ENCODE measurements at places on chromosomes 2 and 18. TPM values are rescaled to one million over a fixed set of nuclear protein-coding genes. Genes with fewer than 3 reads are reported as not detected.
A peak's percentile ranks its signal among the peaks of the same experiment; 100 is the strongest.

The PCARE gene
- total RNA-seq = 0.08 TPM

The BMP10 gene
- total RNA-seq = not detected

The TDRD15 gene
- total RNA-seq = not detected

The FER1L5 gene
- total RNA-seq = not detected

The FECH gene
- total RNA-seq = 30.6 TPM

The SP9 gene
- not detected for total RNA-seq

The COPS8 gene
- total RNA-seq = 46.6 TPM

The UBR3 gene
- total RNA-seq = 17.0 TPM

The OBSL1 gene
- total RNA-seq = 0.48 TPM

The POTEI gene
- 0.11 TPM for total RNA-seq

DNA sequence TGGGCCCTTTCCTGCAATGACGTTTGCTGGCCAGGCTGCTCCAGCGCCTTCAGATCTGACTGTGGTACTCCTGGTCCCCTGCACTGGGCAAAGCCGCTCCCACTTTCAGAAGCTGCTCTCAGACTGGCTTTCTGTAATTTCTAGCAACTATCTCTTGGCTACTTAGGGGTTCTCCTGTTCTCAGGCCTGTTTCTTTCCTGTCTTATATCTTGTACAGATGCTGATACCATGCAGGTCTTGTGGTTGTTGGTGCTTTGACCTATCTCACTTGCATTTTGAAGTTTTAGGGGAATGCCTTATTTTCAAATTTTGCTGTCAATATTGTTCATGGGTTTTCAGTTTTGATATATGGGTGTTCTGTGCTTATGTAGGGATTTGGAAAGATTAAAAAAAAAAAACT, 145.8 kb downstream of the CLIP4 start:
- H3K27ac ChIP-seq = no peak overlapping the region
- peaks cover 8% of the 10 kb centered on the region for H3K4me1 ChIP-seq
- peaks cover 1% of the 10 kb centered on the region for H3K27me3 ChIP-seq
- no peak overlapping the region for H3K4me3 ChIP-seq
- H3K36me3 ChIP-seq = no peaks in the 10 kb centered on the region
- no peak for DNase-seq

DNA sequence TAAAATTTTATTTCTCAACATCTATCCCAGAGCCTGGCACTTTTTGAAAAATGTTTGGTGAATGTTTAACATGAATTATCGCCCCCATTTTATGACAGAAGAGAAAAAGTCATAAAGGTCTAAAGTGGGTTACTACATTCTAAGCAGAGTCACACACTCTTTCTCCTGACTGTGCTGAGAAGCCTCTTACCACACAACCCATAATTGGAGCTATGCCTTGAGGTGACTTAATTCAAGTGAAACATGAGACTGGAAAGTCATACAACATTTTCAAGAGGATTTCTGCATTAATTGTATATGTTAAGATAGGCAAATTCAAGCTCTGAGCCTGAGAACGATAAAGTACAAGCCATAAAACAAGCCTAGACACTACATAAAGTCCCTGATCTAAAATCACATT, 3.1 kb upstream of the DSEL start:
- no peaks in the 10 kb centered on the region for H3K4me1 ChIP-seq
- no peak overlapping the region for H3K4me3 ChIP-seq
- no peak for DNase-seq
- H3K36me3 ChIP-seq = no peaks in the 10 kb centered on the region

DNA sequence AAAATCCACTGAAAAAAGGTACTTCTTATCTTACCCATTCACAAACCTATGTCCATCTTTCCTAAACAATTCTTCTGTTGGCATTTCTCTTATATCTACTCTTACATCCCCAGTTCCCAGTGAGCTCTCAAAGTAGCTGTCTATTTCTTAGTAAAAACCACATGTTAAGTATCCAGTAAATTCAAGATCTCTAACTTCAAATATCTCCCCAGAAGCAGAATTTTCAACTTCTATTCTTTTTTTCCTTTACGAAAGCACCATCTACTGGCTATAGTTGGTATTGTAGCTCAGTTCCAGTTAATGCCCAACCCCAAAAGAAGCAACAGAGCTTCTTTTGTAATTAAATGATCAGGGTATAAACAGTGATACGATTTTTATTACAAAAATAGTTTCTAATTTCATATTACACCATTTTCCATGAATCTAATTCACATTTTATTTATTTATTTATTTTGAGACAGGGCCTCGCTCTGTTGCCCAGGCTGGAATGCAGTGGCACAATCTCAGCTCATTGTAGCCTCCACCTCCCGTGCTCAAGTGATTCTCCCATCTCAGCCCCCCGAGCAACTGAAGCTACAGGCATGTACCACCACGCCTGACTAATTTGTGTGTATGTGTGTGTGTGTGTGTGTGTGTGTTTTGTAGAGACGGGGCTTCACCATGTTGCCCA, 28.5 kb downstream of the HRH4 start:
- H3K4me3 ChIP-seq = no peak overlapping the region
- H3K27me3 ChIP-seq = peaks cover 6% of the 10 kb centered on the region
- H3K36me3 ChIP-seq = no peaks in the 10 kb centered on the region
- H3K4me1 ChIP-seq = peaks cover 10% of the 10 kb centered on the region
- no peak overlapping the region for H3K27ac ChIP-seq

DNA sequence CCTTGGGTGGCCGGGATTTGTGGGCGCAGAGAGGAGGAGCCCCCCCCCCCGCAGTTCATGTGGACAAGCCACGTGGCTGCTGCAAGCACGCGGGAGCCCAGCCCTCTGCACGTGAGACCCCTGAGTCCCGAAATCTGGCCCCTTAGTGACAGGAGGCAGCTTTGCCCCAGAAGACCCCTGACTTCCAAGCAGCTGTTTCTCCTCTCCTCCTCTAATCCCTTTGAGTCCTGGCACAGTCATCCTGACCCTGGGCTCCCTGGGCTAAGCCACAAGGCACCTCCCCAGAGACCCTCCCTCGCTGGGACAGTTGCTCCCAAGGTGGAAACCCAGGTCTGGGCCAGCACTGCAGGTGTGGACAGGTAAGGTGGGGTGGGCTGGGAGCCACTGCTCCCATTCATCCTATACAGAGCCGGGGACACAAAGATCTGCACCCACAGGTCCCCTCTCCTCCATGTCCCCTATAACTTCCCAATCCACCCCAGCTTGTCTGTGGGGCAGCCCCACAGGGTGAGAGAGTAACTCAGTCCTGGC, 923 bp downstream of the TEKT4 start:
- no peaks in the 10 kb centered on the region for H3K27me3 ChIP-seq
- DNase-seq = no peak
- no peak overlapping the region for H3K27ac ChIP-seq
- H3K4me1 ChIP-seq = no peaks in the 10 kb centered on the region
- H3K36me3 ChIP-seq = no peaks in the 10 kb centered on the region

DNA sequence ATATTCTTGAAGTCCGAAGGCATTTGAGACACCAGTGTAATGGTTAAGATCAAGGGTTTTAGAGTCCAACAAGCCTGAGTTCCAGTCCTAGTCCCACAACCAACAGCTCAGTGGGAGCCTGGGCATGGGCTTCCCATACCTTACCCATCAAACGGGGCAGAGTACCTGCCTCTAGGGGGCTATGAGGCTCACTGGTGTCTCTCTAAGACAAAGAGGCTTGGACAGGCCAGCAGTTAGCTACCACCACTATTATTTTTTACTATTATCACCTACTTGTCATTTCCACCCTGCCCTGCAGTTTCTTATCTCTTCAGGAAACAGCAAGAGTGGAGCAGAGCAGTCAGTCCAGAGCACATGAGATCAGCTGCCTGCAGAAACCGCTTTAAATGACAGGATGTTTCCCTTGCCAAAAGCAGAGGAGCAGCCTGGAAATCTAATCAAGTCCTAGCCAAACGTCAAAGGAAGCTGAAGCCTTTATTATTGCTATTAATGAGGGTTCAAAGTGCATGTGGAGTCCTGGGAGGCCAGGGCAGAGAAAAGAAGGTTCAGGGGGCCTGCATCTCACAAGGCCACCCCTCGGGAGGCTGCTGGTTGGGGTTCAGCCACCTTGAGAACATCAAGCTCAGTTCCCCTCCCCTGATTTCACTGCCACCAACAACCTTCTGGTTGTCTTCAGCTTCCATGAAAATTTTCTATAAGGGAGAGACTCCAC, 66.6 kb downstream of the STPG4 start:
- DNase-seq = no peak
- no peak overlapping the region for H3K4me3 ChIP-seq
- H3K4me1 ChIP-seq = no peaks in the 10 kb centered on the region
- no peaks in the 10 kb centered on the region for H3K36me3 ChIP-seq
- H3K27me3 ChIP-seq = no peaks in the 10 kb centered on the region

DNA sequence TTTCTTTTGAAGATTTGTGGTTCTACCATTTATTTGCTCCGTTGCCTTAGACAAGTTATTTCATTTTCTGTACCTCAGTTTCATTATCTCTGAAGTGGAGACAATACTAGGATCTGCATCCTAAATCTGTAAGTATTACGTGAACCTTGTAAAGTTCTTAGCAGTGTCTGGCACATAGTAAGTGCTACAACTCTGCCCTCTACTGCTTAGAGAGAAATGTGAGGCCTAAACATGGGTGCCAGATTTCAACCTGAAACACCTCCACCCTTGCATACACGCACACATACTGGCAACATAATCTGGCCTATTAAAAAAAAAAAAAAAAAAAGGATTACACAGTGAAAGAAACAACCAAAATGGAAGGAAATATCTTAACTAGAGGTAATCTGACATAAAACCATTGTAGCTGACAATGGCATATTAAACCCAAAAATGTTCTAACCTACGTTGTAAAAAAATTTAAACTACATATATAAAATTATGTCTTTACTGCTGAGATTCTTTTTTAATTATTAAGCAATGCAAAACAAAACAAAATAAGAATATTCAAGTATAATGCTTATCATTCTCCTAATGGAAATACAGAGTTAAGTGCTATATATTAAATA, 132.6 kb downstream of the MAP2 start:
- no peak overlapping the region for H3K27ac ChIP-seq
- no peaks in the 10 kb centered on the region for H3K36me3 ChIP-seq
- H3K4me1 ChIP-seq = no peaks in the 10 kb centered on the region
- DNase-seq = no peak
- no peaks in the 10 kb centered on the region for H3K27me3 ChIP-seq

DNA sequence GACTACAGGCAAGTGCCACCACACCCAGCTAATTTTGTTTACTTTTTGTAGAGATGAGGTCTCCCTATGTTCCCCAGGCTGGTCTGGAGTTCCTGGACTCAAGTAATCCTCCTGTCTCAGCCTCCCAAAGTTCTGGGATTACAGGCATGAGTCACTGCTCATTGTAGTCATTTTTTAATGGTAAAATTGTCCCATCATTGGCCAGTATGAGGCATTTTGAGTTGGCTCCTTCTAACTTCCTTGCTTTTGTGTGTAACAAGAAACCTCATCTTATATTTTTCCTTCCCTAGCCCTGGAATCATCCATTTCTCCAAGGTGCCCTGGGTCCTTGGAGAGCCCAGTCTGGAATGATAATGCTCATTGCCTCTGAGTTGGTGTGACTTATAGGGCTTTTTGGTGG, 148.5 kb downstream of the INHBB start:
- H3K36me3 ChIP-seq = no peaks in the 10 kb centered on the region
- peaks cover 3% of the 10 kb centered on the region for H3K27me3 ChIP-seq
- no peak overlapping the region for H3K27ac ChIP-seq
- H3K4me1 ChIP-seq = no peaks in the 10 kb centered on the region

- DNase-seq = no peak
- H3K4me3 ChIP-seq = no peak overlapping the region
- no peaks in the 10 kb centered on the region for H3K4me1 ChIP-seq
- peaks cover 1% of the 10 kb centered on the region for H3K27me3 ChIP-seq
Observed at GRCh38 chr2:240341064-240341463, 94.4 kb upstream of the GPC1 start.

DNA sequence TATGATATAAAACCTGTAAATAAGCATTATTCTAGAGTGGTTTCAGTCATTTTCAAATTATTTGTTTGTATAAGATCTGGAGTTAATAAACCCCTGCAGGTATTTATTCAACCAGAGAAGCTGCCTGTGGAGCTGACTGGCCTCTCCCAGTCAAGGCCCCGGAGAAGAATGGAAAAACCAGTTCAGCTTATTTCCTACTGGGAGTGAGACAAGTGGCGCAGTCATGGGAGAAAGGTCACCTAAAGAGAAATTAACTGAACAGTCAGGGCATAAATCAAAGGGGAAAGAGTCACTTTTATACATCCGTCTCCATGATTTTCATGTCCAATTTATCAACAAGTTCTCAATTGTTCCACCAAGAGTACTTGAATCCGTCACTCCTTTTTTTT, 240.9 kb downstream of the RNF152 start:
- DNase-seq = no peak
- H3K36me3 ChIP-seq = no peaks in the 10 kb centered on the region
- no peak overlapping the region for H3K27ac ChIP-seq
- no peaks in the 10 kb centered on the region for H3K4me1 ChIP-seq
- H3K27me3 ChIP-seq = no peaks in the 10 kb centered on the region

GRCh38 chr2:66553370-66553769, 118.4 kb downstream of the MEIS1 start:
- no peaks in the 10 kb centered on the region for H3K4me1 ChIP-seq
- no peak overlapping the region for H3K4me3 ChIP-seq
- no peaks in the 10 kb centered on the region for H3K27me3 ChIP-seq
- H3K27ac ChIP-seq = no peak overlapping the region

- H3K36me3 ChIP-seq = no peaks in the 10 kb centered on the region
- no peak overlapping the region for H3K27ac ChIP-seq
- no peak for DNase-seq
- H3K4me1 ChIP-seq = peaks cover 14% of the 10 kb centered on the region
- H3K27me3 ChIP-seq = no peaks in the 10 kb centered on the region
Observed at GRCh38 chr2:7346336-7346735, 429.1 kb downstream of the RNF144A start.

GRCh38 chr18:36419900-36420531, 122.5 kb downstream of the FHOD3 start:
- H3K27me3 ChIP-seq = no peaks in the 10 kb centered on the region
- H3K27ac ChIP-seq = no peak overlapping the region
- no peak for DNase-seq
- H3K4me1 ChIP-seq = no peaks in the 10 kb centered on the region
- H3K4me3 ChIP-seq = no peak overlapping the region

GRCh38 chr2:64260093-64260803, 116.0 kb upstream of the PELI1 start:
- no peaks in the 10 kb centered on the region for H3K27me3 ChIP-seq
- H3K4me1 ChIP-seq = peaks cover 10% of the 10 kb centered on the region
- no peaks in the 10 kb centered on the region for H3K36me3 ChIP-seq
- H3K27ac ChIP-seq = peak overlapping the region; percentile 75

GRCh38 chr2:106085181-106085940, 108.7 kb downstream of the UXS1 start:
- H3K27ac ChIP-seq = no peak overlapping the region
- no peak overlapping the region for H3K4me3 ChIP-seq
- H3K27me3 ChIP-seq = no peaks in the 10 kb centered on the region
- DNase-seq = no peak

GRCh38 chr2:25460261-25460905, 118.7 kb upstream of the DNMT3A start:
- peaks cover 9% of the 10 kb centered on the region for H3K4me1 ChIP-seq
- DNase-seq = no peak
- no peak overlapping the region for H3K4me3 ChIP-seq
- H3K36me3 ChIP-seq = no peaks in the 10 kb centered on the region
- H3K27ac ChIP-seq = 0 out of 2 replicates have a peak overlapping the region, but pooled peaks have one; percentile 6

GRCh38 chr2:216349366-216349765, 22.9 kb downstream of the MARCHF4 start:
- no peak for DNase-seq
- no peaks in the 10 kb centered on the region for H3K4me1 ChIP-seq
- no peak overlapping the region for H3K4me3 ChIP-seq
- H3K36me3 ChIP-seq = no peaks in the 10 kb centered on the region

GRCh38 chr18:74264303-74265020, 27.3 kb downstream of the CYB5A start:
- no peak overlapping the region for H3K4me3 ChIP-seq
- H3K36me3 ChIP-seq = no peaks in the 10 kb centered on the region
- H3K27ac ChIP-seq = peak overlapping the region; percentile 63
- H3K27me3 ChIP-seq = no peaks in the 10 kb centered on the region
- peak; percentile 47 for DNase-seq
- no peaks in the 10 kb centered on the region for H3K4me1 ChIP-seq
